ENCODE measurements at places on chromosomes 12 and 14. TPM values are rescaled to one million over a fixed set of nuclear protein-coding genes. Genes with fewer than 3 reads are reported as not detected.

DNA sequence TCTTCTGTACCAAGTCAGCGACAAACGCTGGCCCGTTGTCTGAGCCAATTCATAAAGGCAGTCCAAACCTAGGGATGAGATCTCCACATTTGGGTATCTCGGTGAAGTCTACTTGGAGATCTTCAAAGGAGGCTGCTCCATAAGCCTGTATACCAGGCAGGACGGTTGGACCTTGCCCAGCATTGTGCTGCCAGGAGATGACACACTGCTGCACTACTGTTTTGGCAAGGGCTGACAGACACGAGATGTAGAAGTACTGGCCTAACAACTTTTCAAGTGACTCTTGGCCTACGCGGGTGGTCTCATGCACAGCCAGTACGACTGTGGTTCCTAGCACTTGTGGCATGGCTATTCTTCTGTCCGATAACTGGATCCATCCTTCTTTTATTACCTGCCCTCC lies 135.3 kb downstream of the SLC38A6 start:
- DNase-seq, result no peak

DNA sequence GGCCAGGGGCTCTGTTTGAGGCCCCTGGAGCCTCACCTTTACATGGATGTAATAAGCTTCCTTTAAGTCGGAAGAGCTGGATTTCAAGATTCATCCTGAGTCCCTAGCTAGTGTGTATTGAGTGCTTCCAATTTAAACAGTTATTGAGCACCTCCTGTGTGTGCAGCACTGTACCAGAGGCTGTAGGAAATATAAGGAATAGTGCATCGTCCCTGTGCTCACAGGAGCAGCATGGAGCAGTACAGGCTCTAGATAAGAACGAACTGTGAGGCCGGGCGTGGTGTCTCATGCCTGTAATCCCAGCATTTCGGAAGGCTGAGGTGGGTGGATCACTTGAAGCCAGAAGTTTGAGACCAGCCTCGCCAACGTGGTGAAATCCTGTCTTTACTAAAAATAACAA lies 65.8 kb upstream of the METAP2 start:
- DNase-seq, result no peak

GRCh38 chr12:53624458-53624857 lies 1.7 kb downstream of the ATF7 start:
- no peak for DNase-seq

DNA sequence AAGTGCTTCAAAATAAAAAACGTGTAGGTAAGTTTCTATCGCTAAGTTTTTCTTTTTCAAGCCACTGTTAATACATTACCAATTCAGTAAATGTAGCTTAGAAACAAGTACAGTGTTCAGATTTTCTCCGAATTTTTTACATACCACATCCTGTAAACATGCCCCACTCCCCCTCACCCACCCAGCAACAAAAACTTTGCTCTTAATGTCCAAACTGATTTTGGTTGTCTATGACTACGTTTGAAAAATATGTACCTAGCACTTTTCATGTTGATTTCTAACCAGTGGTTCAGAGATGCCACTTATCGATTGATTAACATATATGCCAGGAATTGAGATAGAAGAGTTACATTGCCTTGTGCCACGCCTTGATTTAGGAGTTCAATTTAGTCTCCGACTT lies 663 bp upstream of the LIN7A start:
- no peak for DNase-seq

DNA sequence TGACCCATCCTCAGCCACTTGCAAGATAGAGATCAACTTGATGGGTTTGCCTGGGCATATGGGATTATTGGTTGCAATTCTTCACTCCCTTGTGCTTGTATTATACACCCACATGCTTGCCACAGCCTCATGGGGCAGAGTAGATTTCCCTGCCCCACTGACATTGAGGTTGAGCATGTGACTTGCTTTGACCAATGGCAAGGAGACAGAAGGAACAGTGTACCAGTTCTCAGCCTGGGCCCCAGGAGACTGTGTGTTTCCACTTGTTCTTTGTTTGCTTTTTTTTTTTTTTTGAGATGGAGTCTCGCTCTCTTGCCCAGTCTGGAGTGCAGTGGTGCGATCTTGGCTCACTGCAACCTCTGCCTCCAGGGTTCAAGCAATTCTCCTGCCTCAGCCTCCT lies 31.8 kb downstream of the CALM1 start:
- DNase-seq, result no peak

DNA sequence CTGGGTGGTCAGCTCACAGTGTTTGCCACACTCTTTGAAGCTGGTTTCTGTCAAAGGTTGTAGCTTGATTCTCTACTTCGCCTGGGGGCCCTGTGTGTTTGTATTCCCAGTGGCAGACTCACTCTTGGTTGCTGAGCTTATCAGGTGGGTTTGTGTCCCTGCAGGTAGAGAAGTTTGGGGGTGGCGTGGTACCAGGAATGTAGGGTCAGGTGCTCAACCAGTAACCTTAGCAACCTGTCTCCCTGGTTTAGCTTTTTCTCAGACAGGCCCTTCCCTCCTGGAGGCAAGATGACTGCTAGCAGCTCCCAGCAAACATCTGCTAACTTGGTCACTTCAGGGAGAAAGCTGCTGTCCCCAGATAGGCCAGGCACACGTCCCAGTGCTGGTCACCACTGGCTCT lies 352.2 kb downstream of the AACS start:
- DNase-seq, result no peak

DNA sequence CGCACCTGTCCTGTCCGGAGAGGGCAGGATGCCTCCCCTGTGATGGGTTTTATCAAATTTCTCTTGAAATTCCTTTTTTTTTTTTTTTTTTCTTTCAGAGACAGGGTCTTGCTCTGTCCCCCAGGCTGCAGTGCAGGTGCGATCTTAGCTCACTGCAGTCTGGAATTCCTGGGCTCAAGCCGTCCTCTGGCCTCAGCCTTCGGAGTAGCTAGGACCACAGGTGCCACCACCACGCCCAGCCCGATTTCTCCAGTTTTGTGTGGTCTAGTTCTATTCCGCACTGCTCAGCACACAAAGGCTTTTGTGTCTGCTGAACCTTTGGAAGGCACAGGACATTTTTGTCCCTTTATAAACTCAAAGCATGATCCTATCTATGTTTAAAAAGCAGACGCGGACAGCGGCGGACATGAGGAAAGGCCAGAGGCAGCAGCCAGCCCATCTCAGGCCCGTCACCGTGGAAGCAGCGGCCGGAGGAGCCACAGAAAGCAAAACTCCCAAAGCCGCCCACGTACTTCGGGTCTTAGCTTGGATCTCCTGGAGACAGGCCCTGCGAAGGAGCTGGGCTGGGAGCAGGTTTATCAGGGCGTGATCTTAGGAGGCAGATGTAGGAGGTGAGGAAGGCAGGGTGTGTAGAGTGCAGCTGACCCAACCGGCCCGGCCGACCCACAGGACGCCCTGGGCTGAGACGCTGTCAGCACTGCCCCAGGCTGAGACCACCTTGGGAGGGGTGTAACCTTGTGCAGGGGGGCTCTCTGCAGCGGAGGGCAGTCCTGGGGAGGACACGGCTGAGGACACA lies 30.9 kb upstream of the FBRSL1 start:
- no peak for DNase-seq

- DNase-seq, result no peak
These were observed 115.1 kb downstream of the GALC start for GRCh38 chr14:87877877-87878276.

DNA sequence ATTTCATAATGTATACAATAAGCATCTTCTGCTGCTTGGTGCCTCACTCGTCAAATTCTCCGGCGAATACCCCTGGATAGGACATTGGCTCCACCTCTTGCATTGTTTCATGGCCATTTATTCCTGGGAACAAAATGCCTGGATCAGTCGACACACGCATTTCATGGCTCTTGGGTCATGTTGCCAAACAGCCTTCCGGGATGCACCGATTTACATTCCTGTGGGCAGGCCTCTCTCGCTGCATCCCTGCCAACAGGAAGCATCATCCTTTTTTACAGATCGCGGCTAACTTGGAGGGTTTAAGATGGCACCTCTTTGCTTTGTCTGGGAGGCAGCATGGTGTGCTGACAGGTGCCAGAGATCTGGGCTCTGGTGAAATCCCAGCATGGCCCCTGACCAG lies 32.7 kb upstream of the RIMBP2 start:
- DNase-seq, result no peak

DNA sequence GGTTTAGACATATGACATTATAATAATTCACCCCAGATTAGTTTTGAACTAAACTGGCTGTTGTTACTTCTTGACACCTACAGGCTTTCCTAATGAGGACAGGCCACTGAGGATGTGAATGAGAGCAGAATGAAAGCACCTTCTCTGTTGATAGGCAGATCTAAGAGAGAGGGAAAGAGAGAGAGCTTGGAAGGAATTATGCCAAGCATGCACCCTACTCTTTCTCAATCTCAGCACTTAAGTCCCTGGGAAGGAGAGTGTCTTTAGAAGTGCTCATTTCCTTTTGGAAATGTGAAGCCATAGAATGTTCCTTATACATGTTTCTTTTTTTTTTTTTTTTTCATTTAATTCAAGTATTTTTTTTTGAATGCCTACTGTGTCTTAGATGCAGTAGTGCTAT lies 49.0 kb downstream of the TBC1D15 start:
- no peak for DNase-seq

DNA sequence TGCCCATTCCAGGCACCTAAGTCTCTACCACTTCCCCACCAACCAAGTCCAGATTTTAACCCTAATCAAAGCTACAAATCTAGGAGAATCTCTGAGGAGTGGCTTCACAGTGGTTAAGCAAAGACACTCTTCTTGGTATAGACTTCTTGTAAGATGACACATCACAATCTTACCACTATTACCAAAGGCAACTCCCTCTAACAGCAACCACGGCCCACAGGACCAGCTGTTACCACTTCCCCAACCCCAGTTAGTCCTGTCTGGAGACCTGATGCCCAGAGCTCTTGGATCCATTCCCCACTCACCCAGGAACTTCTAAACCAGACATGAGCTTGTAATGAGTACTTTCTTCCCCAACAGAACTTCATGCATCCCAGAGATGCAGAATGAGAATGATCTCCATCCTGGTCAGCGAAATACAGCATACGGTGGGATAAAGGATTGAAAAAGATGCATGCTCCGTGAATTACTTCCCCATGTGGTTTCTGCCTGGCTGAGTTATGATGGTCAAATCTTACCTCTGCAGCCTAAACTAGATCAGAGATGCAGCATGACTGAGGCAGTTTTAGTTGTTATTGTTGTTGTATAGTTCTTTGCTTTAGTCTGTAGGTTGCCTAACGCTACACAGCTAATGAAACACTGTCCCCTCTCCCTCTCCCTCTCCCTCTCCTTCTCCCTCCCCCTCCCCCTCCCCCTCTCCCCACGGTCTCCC lies 87.7 kb upstream of the FOXN3 start:
- no peak for DNase-seq

DNA sequence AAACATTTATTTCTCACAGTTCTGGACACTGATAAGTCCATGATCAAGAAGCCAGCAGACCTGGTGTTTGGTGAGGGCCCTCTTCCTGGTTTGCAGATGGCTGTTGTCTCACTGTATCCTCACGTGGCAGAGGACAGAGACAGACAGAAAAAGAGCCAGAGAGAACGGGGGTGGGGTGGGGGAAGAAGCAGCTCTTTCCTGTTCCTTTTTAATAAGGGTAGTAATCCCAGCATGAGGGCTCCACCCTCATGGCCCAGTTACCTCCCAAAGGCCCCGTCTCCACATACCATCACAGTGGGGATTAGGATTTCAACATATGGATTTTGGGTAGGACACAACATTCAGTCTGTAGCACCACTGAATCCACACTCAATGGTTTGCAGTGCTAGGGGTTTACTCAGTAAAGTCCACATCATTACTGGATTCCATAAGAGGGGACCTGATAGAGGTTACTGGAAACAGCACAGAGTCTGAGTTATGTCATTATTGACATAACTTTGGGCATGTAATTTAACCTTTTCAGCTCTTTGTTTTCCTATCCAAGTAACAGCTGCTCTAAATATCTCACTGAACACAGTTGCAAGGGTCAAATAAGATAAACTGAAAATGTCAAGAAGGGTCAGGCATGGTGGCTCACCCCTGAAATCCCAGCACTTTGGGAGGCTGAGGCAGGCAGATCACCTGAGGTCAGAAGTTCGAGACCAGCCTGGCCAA lies 53.2 kb downstream of the RPAP3 start:
- no peak for DNase-seq

- no peak for DNase-seq
These were observed 163.1 kb upstream of the TMPO start for GRCh38 chr12:98352218-98352811.

- no peak for DNase-seq
These were observed 135.4 kb downstream of the ZFP36L1 start for GRCh38 chr14:68657300-68658028.

DNA sequence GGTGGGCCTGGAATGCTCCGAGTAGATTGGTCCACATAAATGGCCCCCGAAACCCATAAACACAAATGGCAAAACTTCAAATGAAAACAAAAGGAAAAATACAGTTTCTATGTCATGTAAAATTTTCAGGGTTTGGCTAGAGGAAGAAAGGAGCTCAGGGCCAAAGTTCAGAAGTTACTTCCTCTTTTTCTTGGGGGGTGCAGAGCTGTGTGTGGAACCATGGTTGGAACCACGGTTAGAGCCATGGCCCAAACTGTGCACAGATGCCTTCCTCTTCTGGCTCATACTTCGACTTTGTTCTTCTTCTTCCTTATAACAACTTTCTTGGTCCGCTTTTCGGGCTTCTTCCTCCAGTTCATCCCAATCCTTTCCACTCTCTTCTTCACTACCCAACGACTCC lies 51.7 kb downstream of the MGST1 start:
- no peak for DNase-seq

DNA sequence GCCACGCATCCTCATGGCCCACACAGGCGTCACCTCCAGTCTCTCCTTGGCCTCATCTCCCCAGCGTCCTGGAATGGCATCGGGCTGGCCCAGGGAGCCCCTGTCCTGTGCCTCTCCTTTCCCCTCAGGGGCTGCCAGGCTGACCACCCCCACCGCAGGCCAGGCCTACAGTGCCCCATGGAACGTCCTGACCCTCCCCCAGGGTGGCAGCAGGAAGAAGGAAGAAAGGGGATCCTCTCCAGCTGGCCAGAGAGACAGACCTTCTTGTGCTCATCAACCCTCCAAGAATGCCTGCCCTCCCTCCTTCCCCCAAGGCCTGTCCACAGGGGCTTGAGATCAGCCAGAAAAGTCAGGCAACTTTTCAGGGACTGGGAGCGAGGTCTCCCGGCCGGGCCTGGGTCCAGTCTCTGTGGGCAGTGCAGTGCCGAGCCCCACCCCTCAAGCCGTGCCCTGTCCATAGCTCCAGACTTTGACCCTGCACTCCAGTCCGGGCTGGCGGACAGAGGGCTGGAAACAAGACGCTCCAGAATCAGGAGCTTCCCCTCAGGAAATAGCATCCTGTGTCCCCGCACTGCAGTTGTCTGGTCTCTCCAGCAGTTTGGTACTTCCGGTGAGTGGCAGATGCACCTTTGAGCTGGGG lies at the start of gene DAO:
Gene DAO, plus strand, starts transcription at position 478 of the 640 bp plus-strand sequence. CDS start 4,915 bp downstream, outside the sequence.
- DNase-seq, result no peak

Gene PMEL
- 0.92 TPM for total RNA-seq

Gene SCN8A
- 0.27 TPM for total RNA-seq

Gene SIX6
- not detected for total RNA-seq

Gene NUDT4
- 270 TPM for total RNA-seq

Gene ESRRB
- 2.5 TPM for total RNA-seq

Data from heart right ventricle (tissue), 16 donors.